Stimulated activated CD8-positive, alpha-beta memory T cell treated with anti-CD3 and anti-CD28 coated beads, Interleukin-4, amount 100 ng/mL, for 1 hour (primary cell): ENCODE measurements at places on chromosomes 13 and 19.

- no peak for DNase-seq
Observed at GRCh38 chr19:58033741-58034476, at the start of gene ZSCAN1. TSS of gene ZSCAN1 (plus strand) at chr19:58034025. CDS start at chr19:58037837, 3,812 bp downstream.

GRCh38 chr19:11693505-11694499 is 44.9 kb downstream of the ZNF823 start:
- no peak for DNase-seq

GRCh38 chr19:41307090-41307875 is 2.7 kb upstream of the CCDC97 start:
- DNase-seq = no peak

DNA sequence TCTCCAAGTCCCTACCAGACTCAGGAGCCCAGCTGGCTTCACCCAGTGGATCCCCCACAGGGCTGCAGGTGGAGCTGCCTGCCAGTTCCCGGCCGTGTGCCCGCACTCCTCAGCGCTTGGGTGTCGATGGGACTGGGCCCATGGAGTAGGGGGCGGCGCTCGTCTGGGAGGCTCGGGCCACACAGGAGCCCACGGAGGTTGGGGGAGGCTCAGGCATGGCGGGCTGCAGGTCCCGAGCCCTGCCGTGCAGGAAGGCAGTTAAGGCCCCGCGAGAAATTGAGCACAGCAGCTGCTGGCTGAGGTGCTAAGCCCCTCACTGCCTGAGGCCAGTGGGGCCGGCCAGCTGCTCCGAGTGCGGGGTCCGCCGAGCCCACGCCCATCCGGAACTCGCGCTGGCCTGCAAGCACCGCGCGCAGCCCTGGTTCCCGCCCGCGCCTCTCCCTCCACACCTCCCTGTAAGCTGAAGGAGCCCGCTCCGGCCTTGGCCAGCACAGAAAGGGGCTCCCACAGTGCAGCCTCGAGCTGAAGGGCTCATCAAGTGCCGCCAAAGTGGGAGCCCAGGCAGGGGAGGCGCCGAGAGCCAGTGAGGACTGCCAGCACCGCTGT is 1771.1 kb downstream of the OLFM4 start:
- no peak for DNase-seq
